NCI-H774 (cell line): ENCODE measurements at places on chromosomes 2 and 18.

GRCh38 chr2:238305965-238306671 is 14.2 kb upstream of the TRAF3IP1 start:
- no peak for DNase-seq

DNA sequence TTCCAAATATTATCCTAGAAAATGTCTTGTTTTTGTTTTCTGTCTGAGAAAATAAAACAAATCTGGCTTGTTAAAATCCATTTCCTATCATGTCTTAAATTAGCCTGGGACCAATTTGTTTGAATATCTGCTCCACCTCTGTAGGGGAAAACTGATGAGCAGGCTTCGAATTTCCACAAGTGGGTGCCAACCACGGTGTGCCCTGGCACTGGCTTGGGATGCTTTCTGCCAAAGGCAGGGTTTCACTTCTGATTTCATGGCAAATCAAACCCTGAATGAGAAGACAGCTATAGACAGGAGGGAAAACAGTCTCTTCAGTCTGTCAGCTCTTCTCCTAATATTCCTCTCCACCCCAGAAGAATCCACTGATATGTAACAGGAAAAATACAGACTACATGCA is 33.7 kb upstream of the STAT4 start:
- DNase-seq: no peak

DNA sequence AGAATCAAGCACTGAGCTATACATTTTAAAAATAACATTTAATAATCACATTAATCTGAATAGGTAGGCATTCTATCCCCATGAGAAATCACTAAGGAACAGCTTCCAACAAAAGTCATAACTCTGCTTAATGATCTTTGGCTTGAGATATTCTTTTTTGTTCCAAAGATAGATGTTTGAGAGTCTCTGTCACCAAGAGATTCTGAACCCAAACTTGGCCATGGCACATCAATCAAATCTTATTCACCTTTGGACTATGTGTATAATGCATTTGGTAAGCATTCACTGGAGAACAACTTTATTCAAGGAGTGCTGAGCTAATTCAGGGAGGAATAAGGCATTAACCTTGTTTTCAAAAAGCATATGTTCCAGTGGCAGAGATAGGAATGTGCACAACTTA is 743.3 kb downstream of the SLC4A3 start:
- DNase-seq: no peak

DNA sequence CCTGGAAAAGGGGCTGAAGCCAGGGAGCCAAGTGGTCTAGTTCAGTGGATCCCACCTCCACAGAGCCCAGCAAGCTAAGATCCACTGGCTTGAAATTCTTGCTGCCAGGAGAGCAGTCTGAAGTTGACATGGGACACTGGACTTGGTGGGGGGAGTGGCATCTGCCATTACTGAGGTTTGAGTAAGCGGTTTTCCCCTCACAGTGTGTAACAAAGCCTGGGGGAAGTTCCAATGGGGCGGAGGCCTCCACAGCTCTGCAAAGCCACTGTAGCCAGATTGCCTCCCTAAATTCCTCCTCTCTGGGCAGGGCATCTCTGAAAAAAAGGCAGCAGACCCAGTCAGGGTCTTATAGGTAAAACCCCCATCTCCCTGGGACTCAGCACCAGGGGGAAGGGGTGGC is 144.4 kb downstream of the PTPRM start:
- DNase-seq: no peak

DNA sequence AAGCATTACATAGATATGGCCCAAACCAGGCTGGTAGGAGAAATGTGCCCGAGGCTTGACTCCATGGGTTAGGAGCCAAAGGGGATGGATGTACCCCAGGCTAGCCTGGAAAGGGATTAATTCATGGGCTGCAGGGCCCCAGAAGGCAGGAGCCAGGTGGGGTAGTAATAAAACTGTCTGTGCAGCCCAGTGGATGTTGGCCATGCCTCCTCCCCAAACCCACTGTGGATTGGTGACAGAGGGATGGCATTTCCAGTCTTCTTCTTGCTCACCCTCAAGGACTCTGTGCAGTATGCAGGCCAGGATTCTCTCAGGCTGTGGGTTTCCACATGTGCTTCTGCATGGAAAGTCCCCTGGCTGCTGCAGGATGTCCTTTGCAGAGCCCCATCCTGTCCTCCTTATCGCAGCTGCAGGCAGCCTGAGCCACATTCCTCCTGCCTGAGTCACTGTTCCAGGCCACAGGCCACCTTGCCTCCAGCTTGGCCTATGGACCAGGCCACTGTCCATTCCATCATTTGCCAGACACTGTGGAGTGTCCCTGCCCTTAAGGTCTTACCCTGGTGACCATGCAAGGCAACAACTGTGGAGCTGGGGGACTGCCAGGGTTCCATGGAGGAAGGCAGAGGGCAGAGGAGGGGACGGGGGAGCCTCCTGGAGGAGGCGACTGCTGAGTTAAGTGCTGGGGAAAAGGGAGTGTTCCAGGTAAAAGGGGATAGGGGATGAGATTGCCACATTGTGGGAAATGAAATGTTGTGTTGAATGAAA is 38.9 kb downstream of the INO80C start:
- no peak for DNase-seq

DNA sequence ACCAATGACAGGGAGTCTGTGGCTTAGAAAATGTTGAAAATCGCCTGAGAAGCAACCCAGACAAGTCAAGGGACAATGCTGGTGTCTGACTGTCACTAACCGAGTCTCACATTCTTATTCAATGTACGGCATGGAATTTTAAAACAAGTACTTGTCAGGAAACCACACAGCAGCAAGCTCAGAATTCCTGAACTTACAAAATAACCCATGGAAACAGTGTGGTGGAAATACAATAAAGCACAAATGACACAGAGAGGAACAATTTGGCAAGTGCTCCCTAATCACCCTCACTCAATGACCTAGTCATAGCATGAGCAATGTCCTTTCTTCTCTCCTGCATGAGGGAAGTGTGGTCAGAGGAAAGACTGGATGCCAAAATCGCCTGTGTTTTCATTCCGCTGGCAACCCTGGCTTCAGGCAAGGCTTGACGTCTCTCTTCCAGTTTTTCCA is 154.0 kb downstream of the SATB2 start:
- no peak for DNase-seq

DNA sequence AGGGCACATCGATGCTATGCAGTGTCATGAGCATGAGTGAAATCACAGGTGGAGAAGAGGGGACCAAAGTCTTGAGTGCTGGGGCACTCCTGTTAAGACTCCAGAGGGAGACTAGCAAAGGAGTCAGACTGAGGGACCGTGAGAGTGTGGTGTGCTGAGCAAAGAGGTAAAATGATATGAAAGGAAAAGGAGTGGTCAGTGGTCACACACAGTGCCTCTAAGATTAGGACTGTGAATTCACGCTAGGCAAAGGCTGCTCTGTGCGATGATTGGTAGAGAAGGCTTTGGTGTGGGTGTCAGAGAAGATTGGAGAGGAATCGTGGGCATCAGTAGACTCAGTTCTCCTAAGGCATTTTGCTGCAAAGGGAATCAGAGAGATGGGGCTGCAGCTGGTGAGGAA is 12.8 kb downstream of the SOCS6 start:
- DNase-seq: no peak

GRCh38 chr18:78107363-78107762 is 857.7 kb downstream of the GALR1 start:
- no peak for DNase-seq

- DNase-seq: no peak
Measured at GRCh38 chr18:2304378-2305175, 266.7 kb downstream of the METTL4 start.

DNA sequence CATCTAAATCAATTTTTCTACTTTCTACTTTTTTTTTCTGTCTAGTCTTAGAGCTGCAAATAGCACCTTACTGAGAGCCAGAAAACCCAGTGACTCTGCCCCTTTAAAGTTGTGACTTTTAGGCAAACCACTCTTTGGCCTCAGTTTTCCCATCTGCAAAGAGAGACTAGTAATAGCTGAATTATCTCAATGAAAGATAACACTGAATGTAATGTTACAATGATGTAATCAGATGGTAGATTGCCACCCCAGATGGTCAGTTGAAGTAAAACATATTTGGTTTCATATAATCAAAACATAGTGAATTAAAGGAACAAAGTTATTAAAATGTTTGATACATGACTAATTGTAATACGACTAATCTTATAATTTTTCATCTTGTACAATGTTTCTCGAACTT is 5.0 kb upstream of the APCDD1 start:
- no peak for DNase-seq
